ENCODE measurements at places on chromosomes 1 and 21.

GRCh38 chr1:108041360-108042142, 76.6 kb upstream of the VAV3 start:
- peak; percentile 28 for DNase-seq

- DNase-seq, result no peak
Observed at GRCh38 chr1:84686223-84686622, 4.0 kb downstream of the SSX2IP start.

GRCh38 chr1:46528297-46528955, 23.0 kb downstream of the KNCN start:
- DNase-seq, result no peak

GRCh38 chr1:56806804-56807203, 12.4 kb downstream of the FYB2 start:
- DNase-seq, result no peak

- DNase-seq, result no peak
Observed at GRCh38 chr1:243452092-243452491, 196.3 kb downstream of the SDCCAG8 start.

DNA sequence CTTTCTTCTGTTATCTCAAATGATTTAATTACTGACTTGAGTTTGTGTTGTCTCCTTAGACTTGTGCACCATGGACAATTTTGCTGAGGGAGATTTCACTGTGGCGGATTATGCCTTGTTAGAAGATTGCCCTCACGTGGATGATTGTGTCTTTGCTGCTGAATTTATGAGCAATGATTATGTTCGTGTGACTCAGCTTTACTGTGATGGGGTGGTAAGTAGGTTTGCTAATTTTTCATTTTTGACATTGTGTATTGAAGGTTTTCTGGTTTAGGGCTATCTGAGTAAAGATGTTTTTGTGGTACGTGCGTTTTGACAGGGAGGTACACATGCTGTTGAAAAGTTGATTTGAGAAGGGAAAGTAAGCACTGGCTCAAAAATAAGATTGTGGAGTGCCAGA, 14.1 kb downstream of the TTC3 start:
- DNase-seq, result no peak

GRCh38 chr1:232378266-232379062, 251.5 kb downstream of the SIPA1L2 start:
- no peak for DNase-seq

- DNase-seq, result no peak
Observed at GRCh38 chr1:15937706-15938168, 38.2 kb downstream of the ZBTB17 start.

DNA sequence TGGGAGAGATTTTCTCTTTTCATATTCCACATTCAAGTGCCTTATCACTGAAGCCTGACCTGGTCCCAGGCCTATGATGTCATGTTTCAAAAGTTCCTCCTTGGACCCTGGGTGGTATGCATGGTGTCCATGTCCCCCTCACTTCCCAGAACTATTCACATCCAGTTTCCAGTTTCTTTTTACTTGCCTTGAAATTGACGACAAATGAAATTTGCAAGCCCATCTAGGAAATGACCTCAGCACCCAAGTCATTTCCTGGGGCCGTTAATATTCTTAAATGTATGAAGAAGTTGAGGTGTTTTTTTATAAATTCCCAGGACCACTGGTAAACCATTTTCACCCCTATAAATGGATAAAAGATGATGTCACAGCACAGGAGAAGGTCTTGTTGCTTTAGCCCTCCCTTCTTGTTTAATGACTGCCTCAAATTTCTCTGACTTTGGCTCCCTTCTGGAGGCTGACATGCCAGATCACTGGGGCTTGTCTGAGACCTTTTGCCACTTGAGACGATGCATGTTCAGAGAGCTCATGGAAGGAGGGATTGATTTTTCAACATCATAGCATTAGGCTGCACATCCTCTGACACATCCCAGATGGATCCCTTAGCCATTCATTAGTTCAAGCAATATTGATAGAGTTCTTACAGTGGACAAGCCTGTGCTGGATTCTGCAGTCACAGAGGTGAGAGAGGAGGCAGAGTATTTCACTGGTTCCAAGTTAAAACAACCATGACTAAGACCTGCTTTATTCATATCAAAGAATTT, 221.3 kb downstream of the PLPP3 start:
- no peak for DNase-seq

- DNase-seq, result no peak
Observed at GRCh38 chr1:6645018-6645417, 20.4 kb downstream of the THAP3 start.

DNA sequence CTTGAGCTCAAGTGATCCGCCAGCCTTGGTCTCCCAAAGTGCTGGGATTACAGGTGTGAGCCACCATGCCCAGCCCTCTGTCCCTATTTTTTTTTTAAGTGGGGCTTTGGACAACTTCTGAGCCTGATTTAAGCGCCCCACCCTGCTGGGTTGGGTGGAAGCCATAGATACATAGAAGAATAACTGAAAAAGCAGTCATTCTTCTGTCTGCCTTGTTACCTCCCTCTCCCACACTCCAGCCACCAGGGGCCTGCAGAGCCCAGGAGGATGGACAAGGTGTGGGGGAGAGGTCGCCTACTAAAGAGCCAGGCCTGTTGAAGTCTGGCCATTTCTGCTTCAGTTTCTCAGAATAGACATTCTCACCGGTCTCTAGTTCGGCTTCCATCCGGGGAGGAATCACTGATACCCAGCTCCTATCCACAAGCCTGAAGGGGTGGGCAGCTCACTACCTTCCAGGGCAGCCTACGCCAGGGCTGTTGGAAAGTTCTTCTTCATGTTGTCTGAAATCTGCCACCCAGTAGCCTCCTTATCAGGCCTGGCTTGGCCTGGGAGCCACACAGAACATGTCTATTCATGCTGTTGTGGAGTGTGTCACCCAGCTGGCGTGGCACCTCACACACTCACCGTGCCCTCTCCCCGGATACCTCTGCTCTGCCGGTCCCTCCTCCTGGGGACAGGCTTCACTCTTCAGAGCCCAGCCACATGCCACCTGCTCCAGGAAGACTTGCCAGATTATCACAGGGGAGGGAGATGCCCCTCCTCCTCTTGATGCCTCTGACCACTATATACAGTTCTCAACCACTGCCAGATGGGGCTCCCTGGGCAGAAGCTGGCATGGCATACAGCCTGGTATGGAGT, 27.7 kb downstream of the KNCN start:
- no peak for DNase-seq

- no peak for DNase-seq
Observed at GRCh38 chr1:28811766-28812668, at the start of gene OPRD1. TSS of gene OPRD1 (plus strand) at chr1:28812170. CDS start at chr1:28812384, 214 bp downstream.

DNA sequence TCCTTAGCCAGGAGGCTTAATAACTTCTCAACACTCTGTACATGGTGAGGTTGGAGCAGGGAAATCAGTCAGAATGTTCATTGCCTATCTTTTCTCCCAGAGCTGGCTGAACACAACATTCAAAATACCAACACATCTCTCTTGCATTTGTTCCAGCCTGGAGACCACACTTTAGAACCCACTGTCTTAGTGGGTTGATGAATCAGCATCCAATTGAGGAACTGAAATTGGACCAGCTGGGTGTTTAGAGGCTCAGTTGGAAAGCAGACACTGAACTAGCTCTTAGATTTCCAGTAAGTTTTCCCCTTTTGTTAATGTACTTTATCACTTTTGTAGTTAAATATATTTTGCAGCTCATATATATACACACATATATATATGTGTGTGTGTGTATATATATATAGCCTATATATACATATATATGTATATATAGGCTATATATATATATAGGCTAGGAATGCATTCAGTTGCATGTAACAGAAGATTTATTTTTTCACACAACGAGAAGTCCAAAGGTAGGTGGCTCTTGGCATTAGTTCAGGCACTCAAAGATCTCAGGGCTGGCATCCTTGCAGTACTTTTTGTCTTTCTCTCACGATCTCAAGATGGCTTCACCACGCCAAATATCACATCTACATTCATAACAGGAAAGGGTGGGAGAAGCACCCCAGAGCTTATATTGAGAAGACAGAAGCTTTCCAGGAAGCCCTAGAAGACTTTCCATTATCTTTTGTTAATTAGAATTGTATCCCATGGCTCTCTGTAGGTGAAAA, 35.0 kb upstream of the HUNK start:
- DNase-seq, result no peak

DNA sequence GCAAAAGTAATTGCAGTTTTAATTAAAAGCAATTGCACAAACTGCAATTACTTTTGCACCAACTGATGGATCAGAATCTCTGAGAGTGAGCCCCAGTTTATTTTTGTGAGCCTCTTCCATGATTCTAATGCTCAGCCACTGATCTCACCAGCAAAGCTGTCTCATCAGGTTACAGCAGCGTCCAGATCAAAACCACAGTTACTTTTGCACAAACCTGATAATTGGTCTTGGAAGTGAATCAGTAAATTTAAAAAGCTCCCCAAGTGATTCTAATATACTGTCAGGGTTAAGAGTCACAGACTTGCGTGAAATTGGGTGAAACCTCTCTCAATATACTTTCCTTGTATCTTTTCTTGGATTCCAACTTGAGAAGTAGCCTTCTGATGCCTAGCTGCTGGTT, 13.5 kb upstream of the CR2 start:
- DNase-seq, result no peak

- DNase-seq, result no peak
Observed at GRCh38 chr1:232684371-232685105, 54.6 kb upstream of the SIPA1L2 start.

- no peak for DNase-seq
Observed at GRCh38 chr1:115676498-115677181, 34.9 kb downstream of the VANGL1 start.

GRCh38 chr1:14848625-14849024, 250.1 kb downstream of the KAZN start:
- no peak for DNase-seq

- DNase-seq, result no peak
Observed at GRCh38 chr1:212211371-212211770, 73.8 kb upstream of the PPP2R5A start.

DNA sequence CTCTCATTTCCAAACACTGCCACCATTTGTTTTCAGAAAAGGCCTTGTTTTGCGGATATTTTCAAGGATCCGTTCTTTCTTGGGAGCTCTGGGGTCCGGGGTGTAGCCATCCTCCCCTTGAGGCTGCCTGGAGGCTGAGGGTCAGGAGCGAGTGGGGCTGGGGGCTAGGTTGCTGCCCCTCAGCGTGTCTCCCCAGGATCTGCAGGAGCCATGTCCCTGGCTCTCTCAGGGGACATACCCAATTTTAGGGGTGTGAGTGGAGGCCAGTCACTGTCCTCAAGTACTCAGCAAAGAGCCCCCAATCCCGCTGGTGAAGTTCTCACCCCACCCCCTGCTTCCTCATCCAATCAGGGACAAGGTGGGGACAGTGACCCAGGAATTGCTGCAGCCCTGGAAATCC, 15.0 kb upstream of the PRDM16 start:
- no peak for DNase-seq

GRCh38 chr1:203360547-203361185, 9.7 kb upstream of the FMOD start:
- DNase-seq, result no peak

GRCh38 chr1:20322825-20323612, 32.3 kb downstream of the VWA5B1 start:
- peak; percentile 47 for DNase-seq

DNA sequence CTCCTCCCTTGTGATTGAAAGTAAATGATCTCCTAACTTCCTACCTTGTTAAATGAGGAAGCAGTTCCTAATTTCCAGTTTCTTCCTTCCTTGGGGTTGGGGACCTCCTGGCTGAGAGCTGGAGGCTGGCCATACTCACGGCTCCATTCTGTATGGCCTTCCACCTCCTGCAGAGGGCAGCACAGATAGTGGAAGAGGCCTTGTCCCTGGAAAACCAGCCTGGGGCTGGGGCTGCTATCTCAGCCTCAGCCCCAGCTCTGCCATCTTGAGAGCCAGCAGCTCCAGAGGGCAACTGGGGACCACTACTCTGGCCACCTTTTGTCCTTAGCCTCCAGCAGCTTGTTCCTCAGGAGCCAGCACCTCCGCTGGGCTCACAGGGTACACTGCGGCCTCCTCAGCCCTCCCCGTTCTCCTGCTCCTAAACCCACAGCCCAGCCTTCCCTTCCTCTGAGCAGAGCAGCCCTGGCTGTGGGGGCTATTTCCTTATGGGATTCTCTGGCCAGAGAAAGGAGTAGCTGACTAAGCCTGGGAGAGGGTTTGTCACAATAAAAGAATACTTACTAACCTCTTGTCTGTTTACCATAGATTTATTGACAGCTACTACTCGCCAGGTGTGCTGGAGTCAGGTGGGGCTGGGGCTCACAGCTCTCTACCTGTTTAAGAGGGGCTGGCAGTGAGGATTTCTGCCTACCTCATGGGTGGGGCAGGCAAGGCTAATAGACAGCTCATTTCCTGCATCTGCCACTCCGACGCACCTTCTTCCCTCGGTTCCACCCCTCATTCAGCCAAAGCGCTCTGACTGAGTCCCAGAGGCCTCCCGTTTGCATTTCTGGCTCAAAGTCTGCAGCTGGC, 6.3 kb downstream of the TMEM234 start:
- peak; percentile 65 for DNase-seq

GRCh38 chr1:1627829-1628753, 3.9 kb upstream of the MMP23B start:
- DNase-seq, result no peak

DNA sequence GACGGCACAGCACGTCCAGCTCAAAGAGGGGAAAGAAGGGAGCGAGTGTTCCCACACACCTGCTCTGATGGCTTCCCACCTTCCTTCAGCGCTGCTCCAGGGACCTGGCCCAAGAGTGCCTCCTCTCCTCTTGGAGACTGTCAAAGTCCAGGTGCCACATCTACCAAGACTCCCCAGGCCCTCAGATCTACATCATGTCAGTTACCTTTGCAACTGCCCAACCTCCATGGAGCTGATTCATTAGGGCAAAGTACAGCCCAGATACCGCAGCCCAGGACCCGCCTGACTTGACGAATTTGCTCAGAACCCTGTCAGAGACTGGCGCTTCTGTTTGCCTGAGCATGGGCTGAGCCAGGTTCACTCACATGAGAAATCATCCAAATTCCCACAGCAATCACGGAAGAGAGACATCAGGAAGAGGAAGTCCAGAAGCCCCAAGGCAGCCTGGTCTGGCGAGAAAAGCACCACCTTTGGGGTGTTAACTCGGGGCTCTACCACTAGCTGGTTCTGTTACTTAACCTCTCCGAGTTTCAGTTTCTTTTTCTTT, at the start of gene SEC16B:
Gene SEC16B, minus strand, starts transcription at position 234 of the 547 bp plus-strand sequence. CDS start 2,077 bp downstream, outside the sequence.
- DNase-seq, result no peak

DNA sequence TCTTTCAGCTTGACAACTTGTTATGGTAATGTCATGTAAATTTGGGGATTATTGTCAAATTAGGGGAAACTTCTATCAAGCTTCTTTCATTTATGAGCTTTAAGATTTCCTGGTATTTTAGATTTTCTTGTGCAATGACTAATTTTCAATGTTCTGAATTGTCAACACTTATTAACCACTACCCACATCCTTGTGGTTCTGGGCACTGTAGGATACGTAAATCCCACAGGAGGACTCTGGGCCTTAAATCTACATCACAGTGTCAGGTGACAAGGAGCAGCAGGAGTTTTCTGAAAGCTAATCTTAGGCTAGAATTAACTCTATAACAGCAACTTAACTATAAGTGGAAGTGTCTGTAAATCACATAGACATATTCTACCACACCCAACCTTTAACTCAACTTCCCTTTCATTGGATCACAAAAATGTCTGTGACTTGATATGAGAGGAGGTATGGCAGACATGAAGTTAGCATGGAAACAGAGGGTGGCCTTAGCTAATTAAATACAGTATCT, 397.7 kb downstream of the HLX start:
- DNase-seq, result no peak

Data from CD4-positive, alpha-beta T cell treated with Interleukin-2 at 100 ng/mL for 4 hours (primary cell).